ENCODE measurements at places on chromosomes 1 and 21.

- DNase-seq, result no peak
Measured at GRCh38 chr1:53548031-53548491, 88.9 kb downstream of the DMRTB1 start.

DNA sequence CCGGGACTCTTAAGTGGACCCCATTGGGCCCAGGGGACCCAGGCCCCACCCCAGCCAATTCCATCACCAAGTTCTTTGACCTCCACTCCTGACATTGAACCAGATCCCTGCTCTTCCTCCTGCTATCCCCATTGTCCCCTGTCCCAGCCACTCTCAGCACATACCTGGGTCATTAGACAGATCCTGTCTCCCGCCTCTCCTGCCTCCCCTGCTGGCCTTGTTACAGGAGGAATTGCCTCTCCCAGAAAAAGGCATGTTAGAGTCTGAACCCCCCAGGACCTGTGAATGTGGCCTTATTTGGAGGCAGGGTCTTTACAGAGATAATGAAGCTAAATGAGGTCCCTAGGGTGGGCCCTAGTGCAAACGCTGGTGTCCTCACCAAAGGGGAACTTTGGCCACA, 301.9 kb downstream of the NPHP4 start:
- DNase-seq, result no peak

DNA sequence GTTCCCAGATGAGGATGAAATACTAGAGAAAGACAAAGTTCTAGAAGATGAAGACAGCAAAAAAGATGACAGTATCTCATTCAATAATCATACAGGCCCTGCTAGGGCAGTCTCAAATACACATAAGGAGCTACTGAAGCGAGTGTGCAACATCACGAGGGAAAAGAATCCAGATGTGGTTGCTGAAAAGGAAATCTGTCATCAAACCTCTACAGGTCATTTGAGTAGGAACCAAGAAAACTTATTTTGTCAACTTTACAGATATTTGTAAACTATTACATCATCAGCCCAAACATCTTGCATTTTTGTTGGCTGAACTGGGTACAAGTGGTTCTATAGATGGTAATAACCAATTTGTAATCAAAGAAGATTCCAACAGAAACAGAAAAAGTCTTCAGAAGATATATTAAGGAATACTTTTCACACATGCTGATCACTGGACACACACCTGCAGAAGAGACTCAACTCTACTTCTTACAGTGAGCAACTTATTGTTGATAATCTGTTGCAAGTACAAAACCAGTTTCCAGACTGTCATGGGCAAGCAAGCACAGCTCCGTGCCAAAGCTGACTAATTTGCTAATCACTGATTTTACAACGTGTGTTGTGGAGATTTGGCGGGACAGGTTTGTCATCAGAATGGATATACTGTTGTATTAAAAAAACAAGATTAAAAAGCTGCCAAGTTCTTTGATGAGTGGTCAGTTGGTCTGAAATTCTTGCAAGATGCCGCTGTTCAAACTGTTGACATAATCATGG, 42.1 kb downstream of the TRIM33 start:
- DNase-seq, result no peak

GRCh38 chr1:5501206-5501930, 490.9 kb downstream of the NPHP4 start:
- DNase-seq, result no peak

- DNase-seq, result no peak
Measured at GRCh38 chr1:59477286-59477685, 180.4 kb downstream of the FGGY start.

- DNase-seq, result no peak
Measured at GRCh38 chr1:118948351-118948750, 39.8 kb downstream of the TBX15 start.

Measured in CD4-positive, alpha-beta T cell treated with Interleukin-10 for 1 hour (primary cell).